ENCODE measurements at places on chromosomes 2 and 18.

GRCh38 chr2:71532327-71532726 is 79.0 kb downstream of the DYSF start:
- no peak for DNase-seq

DNA sequence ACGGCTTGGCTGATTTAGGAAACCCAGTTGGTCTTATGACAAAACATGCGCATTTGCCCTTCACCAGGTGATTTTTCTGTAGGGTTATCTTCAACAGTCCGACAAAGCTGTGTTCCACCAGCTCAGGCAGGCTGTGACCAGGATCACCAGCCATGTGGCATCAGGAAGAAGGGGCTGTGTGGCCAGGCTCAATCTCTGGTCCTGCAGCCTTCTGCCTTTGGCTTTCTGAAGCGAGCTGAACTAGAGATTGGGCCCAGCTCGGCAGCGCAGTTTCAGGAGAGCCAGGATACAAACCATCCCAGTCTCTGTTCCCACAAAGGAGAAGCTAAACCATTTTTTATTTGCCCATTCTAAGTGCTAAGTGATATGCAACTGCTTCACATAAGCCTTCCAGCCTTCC is 282.3 kb downstream of the SOX11 start:
- no peak for DNase-seq

DNA sequence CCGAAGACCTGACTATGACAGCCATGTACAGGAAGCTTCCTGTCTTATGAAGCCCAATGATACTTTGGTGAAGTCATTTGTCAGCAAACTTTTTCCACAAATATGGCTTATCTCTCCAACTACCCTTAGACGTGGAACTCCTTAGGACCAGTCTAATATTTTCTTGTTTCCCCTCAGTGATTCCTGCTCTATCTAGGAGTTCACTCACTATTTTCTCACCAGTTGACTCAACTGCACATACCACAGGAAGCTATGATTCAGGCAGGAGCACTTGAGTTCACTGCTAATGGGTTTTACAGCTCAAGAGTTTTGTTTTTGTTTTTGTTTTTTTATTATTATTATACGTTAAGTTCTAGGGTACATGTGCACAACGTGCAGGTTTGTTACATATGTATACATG is 109.3 kb downstream of the ANTXR1 start:
- no peak for DNase-seq

DNA sequence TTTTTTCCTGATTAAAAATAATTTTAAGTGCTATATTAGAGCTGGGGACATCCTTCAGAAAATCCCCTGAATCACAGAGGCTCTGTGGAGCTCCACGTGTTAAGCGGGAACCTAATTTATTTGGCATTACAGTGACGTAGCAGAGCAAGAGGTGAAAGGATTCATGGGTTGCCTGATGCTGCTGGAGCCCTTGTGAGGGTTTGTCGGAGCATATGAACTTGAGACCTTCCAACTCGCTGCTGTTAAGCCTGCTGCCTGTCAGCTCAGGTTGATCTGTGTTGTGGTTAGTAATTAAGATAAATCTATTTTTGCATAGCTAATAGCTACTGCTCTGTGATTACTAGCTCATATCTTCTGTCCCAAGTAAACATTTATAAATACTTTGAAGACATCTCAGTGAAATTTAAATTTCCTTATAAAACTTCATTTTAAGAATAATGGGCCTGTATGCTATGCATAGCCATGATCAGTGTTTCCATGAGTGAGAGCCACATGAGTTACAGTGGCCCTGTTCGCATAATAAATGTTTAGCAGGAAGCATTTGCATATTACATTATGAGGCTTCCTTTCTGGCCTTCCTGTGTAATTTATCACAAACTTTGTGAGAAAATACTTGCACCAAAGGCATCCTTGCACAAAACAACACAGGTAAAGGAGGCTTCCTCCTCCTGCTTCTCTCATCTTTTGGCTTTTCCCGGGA is 438.9 kb downstream of the PTPRM start:
- DNase-seq: no peak

DNA sequence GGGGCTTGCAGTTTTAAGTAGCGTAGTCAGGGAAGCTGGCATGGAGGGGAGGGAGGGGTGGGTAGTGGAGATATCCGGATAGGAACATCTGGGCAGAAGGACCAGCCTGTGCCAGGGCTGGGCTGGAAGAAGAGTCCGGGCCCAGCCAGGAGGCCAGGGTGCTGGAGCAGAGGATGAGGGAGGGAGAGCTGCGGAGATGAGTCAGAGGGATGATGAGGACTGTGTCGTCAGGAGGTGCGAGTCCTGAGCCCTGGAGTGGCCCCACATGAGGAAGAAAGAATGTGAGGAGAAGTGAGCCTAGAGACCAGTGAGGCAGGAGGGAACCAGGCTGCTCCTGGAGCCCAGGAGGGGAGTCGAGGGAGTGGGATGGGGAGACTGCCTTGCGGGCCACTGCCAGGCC is 82.4 kb downstream of the CTIF start:
- no peak for DNase-seq

GRCh38 chr2:54803783-54804751 is 80.6 kb downstream of the EML6 start:
- DNase-seq: no peak

DNA sequence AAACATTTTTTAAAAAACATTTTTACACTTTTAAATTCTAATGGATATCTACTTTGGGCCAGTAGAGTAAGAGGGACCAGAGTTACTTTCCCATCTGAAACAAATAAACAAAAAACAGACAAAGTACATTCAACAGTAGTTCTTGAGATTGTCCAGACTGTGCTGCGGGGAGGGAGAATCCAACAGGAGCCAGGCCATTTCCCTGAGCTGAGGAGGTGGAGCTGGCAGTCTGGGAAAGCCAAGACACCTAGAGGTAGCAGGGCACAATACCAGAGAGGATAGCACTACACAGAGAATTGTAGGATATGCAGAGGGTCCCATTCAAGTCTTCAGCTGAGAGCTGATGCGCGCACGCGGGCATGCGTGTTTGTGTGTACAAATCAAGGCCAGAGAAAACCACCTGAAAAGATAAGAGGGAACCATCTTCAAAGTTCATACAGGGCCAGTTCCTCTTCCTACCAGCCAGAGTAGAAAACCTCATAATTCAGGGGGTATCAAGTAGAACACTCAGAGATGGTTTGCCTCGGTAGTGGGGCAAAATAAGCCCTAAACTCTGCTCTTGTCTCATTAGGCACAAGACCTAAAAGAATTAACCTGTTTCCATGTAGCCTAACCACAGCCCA is 44.0 kb downstream of the PTRHD1 start:
- no peak for DNase-seq

Data from stimulated activated CD8-positive, alpha-beta memory T cell treated with anti-CD3 and anti-CD28 coated beads, Interleukin-4, amount 100 ng/mL, for 1 hour (primary cell).